ENCODE measurements at places on chromosomes 2 and 18.

DNA sequence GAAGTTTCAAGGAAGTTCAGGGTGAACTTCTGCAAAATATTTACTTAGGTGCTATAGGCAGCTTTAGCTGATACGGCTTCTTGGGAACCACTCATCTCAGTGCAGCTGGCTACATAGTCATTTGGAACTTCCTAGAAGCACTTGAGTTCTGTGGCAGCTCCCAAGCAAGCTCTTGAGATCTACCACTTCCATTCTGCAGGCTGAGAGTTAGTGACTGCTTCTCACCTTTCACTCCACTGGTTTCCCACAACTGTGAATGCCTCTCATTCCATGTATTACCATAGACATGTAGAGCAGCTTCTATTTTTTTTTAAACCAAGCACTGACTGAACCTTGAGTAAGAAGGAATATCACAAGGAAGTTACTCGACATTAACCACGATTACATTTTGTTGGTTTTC, 994.1 kb upstream of the ACVR2A start:
- DNase-seq, result peak; percentile 91

DNA sequence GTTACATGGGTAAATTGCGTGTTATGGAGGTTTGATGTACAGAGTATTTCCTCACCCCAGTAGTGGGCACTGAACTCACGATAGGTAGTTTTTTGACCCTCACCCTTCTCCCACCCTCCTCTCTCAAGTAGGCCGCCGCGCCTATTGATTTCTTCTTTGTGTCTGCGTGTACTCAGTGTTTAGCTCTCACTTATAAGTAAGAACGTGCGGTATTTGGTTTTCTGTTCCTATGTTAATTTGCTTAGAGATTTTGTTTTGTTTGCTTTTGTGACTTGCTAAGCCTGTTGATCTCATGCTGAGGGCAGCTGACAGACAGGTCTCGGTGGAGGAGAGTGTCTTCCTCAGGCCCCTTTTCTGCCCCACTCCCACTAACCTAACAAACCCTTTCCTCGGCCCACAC, 36.2 kb downstream of the ACOXL start:
- DNase-seq, result no peak

GRCh38 chr2:138771534-138771933, 8.7 kb downstream of the NXPH2 start:
- no peak for DNase-seq

DNA sequence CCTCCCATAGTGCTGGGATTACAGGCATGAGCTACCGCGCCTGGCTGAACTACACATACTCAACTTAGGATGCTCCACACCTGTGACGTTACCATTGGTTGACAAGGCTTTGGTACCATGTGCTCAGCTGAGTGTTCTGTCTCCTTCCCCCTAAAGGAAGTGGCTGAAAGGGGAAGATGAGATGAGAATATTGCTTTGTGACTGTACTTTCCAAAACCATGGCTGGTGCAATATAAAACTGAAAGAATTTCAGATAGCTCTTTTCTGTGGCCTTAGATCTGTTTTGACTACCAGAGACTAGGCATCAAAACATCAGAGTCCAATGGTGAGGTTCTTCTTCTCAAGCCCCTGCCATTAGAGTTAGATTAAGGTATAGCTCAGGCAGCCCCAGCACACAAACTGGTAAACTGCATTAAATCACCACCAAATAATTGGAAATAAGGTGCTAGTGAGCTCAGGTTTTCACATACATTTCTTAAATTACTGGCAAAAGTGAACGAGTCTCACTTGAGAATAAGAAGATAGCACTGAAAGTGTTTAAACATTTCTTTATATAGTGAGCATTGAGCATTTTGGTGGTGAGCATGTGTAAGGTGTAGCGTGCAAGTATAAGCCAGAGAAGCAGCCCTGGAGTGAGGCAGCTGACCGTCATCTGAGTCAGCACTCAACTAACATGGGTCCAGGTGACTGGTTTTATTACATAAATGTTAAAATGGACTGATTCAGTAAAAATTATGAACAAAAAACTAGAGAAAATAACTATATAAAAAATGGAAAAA, 113.5 kb upstream of the FZD5 start:
- DNase-seq, result no peak

- peak; percentile 26 for DNase-seq
These were observed 32.1 kb upstream of the WDR75 start for GRCh38 chr2:189409131-189409530.

DNA sequence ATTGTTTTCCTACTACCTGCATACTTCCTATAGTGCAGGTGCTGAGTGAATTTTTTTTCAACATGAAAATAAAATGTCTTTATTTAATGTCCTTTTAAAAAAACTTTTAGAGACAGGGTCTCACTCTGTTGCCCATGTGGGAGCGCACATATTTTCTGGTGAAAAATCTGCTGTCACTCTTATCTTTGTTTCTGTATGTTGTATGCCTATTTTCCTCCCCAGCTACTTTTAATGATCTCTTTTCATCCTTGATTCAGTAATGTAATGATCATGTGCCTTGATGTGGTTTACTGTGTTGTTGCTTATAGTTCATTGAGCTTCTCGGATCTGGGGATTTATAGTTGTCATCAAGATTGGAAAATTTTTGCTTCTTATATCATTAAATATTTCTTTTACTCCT, 117.3 kb downstream of the ARL6IP6 start:
- no peak for DNase-seq

DNA sequence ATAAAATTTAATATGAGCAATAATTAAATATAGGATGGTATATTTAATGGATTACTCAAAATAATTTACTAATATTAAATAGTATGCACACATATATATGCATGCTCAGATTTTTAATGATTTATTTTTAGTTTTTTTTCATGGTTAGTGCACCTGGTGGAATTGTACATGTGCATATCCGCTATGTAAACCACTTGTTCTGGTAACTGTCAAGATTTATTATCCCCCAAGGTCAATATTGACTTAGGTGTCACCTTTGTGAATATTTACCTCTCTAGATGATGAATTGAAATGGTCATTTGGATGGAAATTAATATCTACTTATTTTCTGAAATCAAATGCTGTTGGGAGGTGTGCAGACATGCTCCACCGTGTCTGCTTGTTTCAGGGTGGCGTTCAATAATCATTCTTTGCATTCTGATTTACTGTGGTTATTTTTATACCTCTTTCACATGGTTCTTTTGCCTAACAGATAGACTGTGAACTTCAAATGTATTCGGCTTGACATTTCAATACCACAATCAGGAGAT, 14.7 kb downstream of the CNTNAP5 start:
- DNase-seq, result no peak

DNA sequence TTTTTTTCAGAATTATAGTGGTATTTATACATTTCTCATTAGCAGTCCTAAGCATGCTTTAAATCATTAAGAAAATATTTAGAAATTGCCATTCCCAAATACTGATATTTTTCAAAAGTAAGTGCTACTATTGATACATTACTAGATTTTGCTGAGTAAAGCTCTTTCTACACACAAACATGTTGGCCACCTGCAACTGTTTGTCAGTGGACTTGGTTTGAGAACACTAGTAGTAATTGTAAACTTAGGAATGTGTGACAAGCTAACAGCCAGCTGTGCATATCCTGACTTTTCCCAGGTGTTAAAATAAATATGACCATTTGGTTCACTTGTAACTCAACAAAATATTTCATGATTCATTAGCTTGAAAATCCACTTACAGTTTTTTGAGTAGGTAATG, 103.1 kb downstream of the MSTN start:
- no peak for DNase-seq

All from astrocyte (in vitro differentiated cells and primary cell).